ENCODE measurements at places on chromosomes 4 and X. TPM values are rescaled to one million over a fixed set of nuclear protein-coding genes. Genes with fewer than 3 reads are reported as not detected.

- no peak for DNase-seq
Measured at GRCh38 chrX:39043838-39044550, 242.7 kb downstream of the MID1IP1 start.

DNA sequence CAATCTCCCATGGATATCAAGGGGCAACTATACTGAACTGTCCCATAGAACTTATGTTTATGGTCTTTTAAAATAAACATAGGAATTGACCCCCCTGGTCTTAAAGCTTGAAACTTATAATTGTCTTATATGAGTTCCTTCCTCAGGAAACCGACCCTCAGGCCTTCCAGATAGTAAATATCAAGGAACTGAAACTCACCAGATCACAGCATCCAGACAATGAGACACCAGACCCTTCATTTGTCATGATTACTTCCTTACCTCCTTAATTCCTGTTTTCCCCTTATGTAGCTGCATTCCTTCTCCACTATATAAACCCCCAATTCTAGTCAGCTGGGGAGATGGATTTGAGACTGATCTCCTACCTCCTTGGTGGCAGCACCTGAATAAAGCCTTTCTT is 94.8 kb upstream of the GRPR start:
- DNase-seq = no peak

GRCh38 chr4:27490315-27490714 is 629.7 kb downstream of the STIM2 start:
- DNase-seq = no peak

- peak; percentile 31 for DNase-seq
Measured at GRCh38 chrX:154046031-154046781, 26.5 kb upstream of the IRAK1 start.

DNA sequence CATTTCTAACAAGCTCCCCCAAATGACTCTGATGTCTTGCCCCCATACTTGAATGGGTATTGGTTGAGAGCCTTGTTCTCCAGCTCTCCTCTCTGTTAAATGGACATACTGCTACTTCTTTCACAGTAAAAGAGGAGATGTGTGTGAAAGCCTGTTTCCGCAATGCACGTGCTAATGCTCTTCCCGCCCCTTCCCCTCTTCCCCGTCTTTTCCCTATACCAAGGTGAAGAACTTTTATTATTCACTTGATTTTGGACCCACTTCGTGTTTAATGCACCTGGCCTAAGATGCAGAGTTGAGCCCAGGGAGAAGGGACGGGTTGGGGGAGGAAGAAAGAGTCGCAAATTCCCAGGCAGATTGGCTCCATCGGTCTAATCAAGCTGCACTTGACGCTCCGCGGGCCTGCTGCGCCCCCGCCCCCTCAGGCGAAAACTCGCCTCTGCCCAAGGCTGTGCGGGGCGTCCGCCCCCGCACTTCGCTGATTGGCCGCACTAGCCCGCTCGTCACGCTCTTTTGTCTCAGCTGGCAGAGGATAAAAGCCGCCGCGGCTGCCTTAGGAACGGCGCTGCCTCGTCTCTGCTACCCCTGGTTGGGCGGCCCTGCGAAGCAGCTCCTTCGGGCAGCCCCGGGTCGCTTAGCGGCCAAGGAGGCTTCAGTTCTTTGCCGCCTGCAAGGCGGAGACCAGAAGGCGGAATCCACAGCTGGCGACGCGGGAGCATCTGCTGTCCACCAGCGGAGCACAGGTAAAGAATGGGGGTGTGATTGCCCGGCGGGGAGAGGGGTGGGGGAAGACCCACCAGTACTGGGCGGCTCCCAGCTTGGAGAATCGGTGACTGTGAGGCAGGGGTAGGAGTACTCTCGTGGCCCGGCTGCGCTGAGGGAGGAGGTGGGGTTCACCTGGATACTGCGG is at the start of gene ZCCHC12:
ZCCHC12 (plus strand) TSS at position 562 of the 910 bp plus-strand sequence. CDS start 1,421 bp downstream, outside the sequence.
- DNase-seq = no peak

- DNase-seq = no peak
Measured at GRCh38 chr4:89579771-89580170, 257.2 kb downstream of the SNCA start.

DNA sequence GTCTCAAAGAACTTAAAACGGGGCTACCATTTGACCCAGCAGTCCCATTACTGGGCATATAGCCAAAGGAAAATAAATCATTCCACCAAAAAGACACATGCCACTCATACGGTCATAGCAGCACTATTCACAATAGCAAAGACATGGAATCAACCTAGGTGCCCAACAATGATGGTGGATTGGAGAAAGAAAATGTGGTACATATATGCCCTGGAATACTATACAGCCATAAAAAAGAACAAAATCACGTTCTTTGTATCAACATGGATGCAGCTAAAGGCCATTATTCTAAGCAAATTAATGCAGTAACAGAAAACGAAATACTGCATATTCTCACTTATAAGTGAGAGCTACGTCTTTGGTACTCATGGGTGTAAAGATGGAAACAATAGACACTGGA is 138.1 kb upstream of the NEIL3 start:
- no peak for DNase-seq

- no peak for DNase-seq
Measured at GRCh38 chr4:165560941-165561340, 182.1 kb downstream of the CPE start.

DNA sequence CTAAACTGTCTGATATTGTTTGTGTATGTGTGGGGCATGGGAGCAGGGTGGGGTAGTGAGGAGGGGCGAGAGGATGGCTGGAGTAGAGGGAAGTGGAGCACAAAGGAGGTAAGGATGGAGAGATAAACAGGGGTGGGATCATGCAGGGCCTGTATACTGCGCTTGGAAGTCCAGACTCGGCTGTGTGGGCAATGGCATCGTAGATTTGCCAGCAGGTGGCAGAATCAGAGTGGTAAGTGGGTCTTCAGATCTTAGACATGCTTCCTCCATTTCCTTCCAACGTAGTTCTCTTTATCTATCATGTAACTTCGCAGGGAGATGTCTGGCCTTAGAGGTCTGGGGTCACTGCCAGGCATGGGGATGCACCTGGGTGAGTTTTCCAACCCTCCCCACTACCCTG is 155.5 kb downstream of the PDGFRA start:
- peak; percentile 19 for DNase-seq

- no peak for DNase-seq
Measured at GRCh38 chr4:17038510-17039176, 140.2 kb upstream of the LDB2 start.

DNA sequence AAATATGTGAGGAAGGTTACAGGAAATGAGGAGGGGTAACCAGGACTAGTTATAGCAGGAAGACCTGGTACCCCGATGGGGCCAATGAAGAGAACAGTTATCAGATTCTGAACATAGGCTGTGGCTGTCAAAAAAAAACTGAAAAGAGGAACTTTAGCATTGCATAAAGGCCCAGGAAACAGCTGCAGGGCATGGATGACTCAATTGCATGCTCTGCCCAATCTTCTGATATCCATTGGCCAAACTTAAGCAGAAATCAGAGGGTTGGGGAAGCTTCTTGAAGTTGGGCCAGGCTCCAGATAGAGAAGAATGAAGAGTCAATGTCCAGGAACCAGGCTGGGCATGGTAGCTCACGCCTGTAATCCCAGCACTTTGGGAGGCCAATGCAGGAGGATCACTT is 1222.4 kb upstream of the PRKX start:
- DNase-seq = no peak

DNA sequence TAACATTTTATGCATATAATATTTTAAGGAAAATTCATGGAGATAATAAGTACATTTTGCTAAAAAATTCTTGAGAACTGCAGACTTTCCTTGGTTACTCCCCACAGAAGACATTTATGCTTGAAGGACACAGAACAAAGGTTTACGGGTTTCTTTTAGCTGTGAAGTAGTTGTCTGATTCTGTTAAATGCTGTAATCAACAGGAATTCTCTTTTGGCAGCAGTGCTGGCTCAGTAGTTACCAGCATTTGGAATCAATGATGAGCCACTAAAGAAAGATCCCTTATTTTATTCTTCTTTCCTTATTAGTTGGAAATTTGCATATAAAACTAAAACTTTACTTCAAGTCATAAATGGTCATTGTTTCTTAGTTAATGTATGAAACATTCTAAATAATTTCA is 199.3 kb upstream of the FAT4 start:
- no peak for DNase-seq

Gene CT45A5
- total RNA-seq = not detected

Gene SFRP2
- total RNA-seq = 6.9 TPM

Gene LRRC66
- 0.48 TPM for total RNA-seq
